ENCODE measurements at places on chromosomes 12 and 14. TPM values are rescaled to one million over a fixed set of nuclear protein-coding genes. Genes with fewer than 3 reads are reported as not detected.

ZDHHC22 gene
- not detected for total RNA-seq

CLEC12A gene
- total RNA-seq = not detected

EFS gene
- total RNA-seq = not detected

INF2 gene
- total RNA-seq = 76.8 TPM

OVCH1 gene
- under 0.01 TPM for total RNA-seq

KRT7 gene
- total RNA-seq = 206 TPM

SAMD4A gene
- 46.5 TPM for total RNA-seq

KRT79 gene
- total RNA-seq = not detected

P2RX7 gene
- 3.2 TPM for total RNA-seq

MMP19 gene
- 0.36 TPM for total RNA-seq

CTSG gene
- not detected for total RNA-seq

MIP gene
- not detected for total RNA-seq

LRRK2 gene
- total RNA-seq = 3.6 TPM

TCP11L2 gene
- total RNA-seq = 27.2 TPM

KLRC2 gene
- not detected for total RNA-seq

SERPINA12 gene
- not detected for total RNA-seq

DEGS2 gene
- total RNA-seq = under 0.01 TPM

DBX2 gene
- total RNA-seq = not detected

PRB2 gene
- total RNA-seq = not detected

TAPBPL gene
- 5.5 TPM for total RNA-seq

DAD1 gene
- 430 TPM for total RNA-seq

BCL2L2 gene
- total RNA-seq = 18.5 TPM

OXA1L gene
- total RNA-seq = 122 TPM

SMIM41 gene
- not detected for total RNA-seq

PELI2 gene
- 14.1 TPM for total RNA-seq

FGF6 gene
- not detected for total RNA-seq

CFAP73 gene
- total RNA-seq = not detected

FBXO21 gene
- 86.8 TPM for total RNA-seq

P2RX2 gene
- total RNA-seq = not detected

KRT2 gene
- total RNA-seq = not detected

SPIC gene
- not detected for total RNA-seq

OTUB2 gene
- 0.93 TPM for total RNA-seq

DAAM1 gene
- 45.7 TPM for total RNA-seq

AKAP6 gene
- 0.43 TPM for total RNA-seq

KRT71 gene
- total RNA-seq = not detected

IL26 gene
- total RNA-seq = not detected

LGR5 gene
- total RNA-seq = not detected

CLEC7A gene
- total RNA-seq = not detected

GPR162 gene
- 9.4 TPM for total RNA-seq

CRIP1 gene
- total RNA-seq = 0.53 TPM

SLC5A8 gene
- not detected for total RNA-seq

FAM234B gene
- 10.5 TPM for total RNA-seq

CDH24 gene
- total RNA-seq = 8.9 TPM

TBX5 gene
- not detected for total RNA-seq

POLR3B gene
- total RNA-seq = 18.4 TPM

PGF gene
- 296 TPM for total RNA-seq

PMEL gene
- 0.40 TPM for total RNA-seq

CCND2 gene
- total RNA-seq = 80.8 TPM

NELL2 gene
- total RNA-seq = 0.13 TPM

LMNTD1 gene
- not detected for total RNA-seq

FITM1 gene
- total RNA-seq = 0.27 TPM

All from thoracic aorta endothelial cell (primary cell).